Sciatic nerve (tissue), 2 donors: ENCODE measurements at places on chromosomes 5 and 9.

GRCh38 chr9:86577420-86578333 lies 223.5 kb upstream of the TUT7 start:
- DNase-seq = no peak

GRCh38 chr5:151107084-151107483 lies 26.2 kb upstream of the TNIP1 start:
- DNase-seq = no peak

DNA sequence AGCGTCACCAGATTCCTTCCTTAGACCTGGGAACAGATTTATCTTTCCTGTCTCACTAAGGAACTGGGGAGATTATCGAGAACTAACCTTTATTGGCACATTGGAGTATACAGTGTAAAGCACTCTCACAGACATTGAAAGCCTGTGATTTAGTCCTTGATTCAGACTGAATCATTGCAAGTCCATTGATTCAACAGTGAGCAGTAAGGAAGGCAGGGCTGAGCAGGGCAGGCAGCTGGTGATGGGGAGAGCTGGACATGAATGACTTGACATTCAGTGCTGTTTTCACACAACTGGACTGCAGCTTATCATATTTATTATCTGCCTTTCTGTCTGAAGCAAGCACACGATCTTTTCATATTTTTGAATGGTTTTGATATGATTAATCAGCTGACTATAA lies 16.2 kb downstream of the ISOC1 start:
- no peak for DNase-seq

- DNase-seq = no peak
Measured at GRCh38 chr5:135600152-135600570, 21.4 kb upstream of the CXCL14 start.

GRCh38 chr5:89534331-89534730 lies 651.3 kb upstream of the MEF2C start:
- DNase-seq = no peak

DNA sequence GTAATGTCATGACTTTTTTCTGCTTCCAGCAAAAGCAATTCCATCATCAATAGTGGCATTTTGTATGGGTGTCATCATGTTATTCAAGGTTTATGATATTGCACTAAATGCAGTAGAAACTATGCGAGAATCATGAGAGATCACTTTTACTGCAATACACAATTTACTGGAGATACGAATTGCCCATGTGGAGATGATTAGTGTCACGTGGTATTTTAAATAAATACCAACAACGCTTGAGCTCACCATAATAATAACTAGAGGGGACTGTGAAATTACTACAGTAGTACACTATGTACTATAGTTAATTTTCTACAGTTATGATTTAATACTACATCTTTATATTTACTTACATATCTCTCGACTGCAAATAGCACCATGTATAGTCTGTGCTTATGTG lies 49.7 kb downstream of the FAM174A start:
- DNase-seq = no peak

GRCh38 chr5:107196500-107197059 lies 474.2 kb downstream of the EFNA5 start:
- DNase-seq = no peak

- DNase-seq = no peak
Measured at GRCh38 chr5:125463466-125464092, 717.1 kb upstream of the ZNF608 start.

DNA sequence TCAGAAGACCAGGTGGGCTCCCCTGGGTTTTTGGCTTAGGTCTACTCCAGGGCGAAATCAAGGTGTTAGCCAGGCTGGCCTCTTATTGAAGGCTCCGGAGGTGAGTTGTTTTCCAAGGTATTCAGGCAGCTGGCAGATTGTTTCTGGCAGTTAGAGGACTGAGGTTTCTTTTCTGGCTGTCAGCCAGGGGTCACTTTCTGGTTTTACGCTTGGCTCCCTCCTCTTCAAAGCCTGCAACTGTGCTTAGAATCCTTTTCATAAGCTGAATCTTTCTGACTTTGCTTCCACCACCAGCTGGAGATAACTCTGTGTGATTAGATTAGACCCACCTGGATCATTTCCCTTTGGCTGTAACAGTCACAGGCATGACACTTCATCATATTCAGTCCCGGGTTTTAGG lies 24.6 kb downstream of the RFK start:
- peak; percentile 73 for DNase-seq

GRCh38 chr9:25960178-25960577 lies 281.9 kb upstream of the TUSC1 start:
- no peak for DNase-seq
